Glomerular endothelial cell (primary cell): ENCODE measurements at places on chromosomes 4 and X. TPM values are rescaled to one million over a fixed set of nuclear protein-coding genes. Genes with fewer than 3 reads are reported as not detected.

The GLOD5 gene
- total RNA-seq = not detected in 2 replicates

The PSAPL1 gene
- not detected in 2 replicates for total RNA-seq

The VEGFD gene
- total RNA-seq = 0.76 TPM in 1 of 2 replicates, not detected in the other

The SSX1 gene
- not detected in 2 replicates for total RNA-seq

The ACE2 gene
- total RNA-seq = not detected in 2 replicates

The SLC4A4 gene
- total RNA-seq = 0.58 and 0.76 TPM in 2 replicates

The GC gene
- total RNA-seq = not detected in 2 replicates

The GIMD1 gene
- not detected in 2 replicates for total RNA-seq

The CT55 gene
- not detected in 2 replicates for total RNA-seq

The IQCM gene
- not detected in 2 replicates for total RNA-seq

The HMGB3 gene
- total RNA-seq = 15.3 and 18.3 TPM in 2 replicates

The PAGE4 gene
- not detected in 2 replicates for total RNA-seq

The GPRASP1 gene
- total RNA-seq = 0.58 and 1.9 TPM in 2 replicates

The UGT2A1 gene
- not detected in 2 replicates for total RNA-seq

The ALB gene
- not detected in 2 replicates for total RNA-seq

The GYG2 gene
- 0.29 and 0.53 TPM in 2 replicates for total RNA-seq

The TAF7L gene
- 0.35 and 1.7 TPM in 2 replicates for total RNA-seq
